Stimulated activated CD4-positive, alpha-beta T cell treated with anti-CD3 and anti-CD28 coated beads, Interleukin-12 subunit alpha, Interleukin-12 subunit beta, amount 100 ng/mL, for 4 hours (primary cell): ENCODE measurements at places on chromosomes 1 and 21.

- DNase-seq, result no peak
Observed at GRCh38 chr1:109027841-109028240, 14.1 kb downstream of the WDR47 start.

GRCh38 chr1:152110365-152110859 is 4.8 kb downstream of the TCHH start:
- no peak for DNase-seq

- DNase-seq, result no peak
Observed at GRCh38 chr1:248691567-248692155, 10.9 kb downstream of the OR14I1 start.

- no peak for DNase-seq
Observed at GRCh38 chr21:41370840-41371684, 9.2 kb downstream of the MX2 start.

DNA sequence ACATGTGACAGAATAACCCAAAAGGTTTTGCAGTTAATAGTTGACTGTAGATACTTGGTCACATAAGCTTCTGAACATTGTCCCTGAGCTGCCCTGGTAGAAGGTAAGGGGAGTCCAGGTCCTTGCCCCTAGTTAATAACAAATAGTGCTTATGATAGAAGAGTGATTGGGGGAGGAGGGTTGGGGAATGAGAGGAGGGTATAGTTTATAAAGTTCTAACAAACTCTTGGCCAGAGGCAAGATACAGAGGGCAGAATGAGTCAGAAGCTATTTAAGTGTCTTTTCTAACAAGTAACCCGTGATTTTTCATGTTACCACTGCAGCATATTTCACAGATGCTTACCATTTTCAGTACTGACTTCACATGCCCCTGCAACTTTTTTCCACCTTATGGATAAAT is 26.7 kb upstream of the MYOCOS start:
- DNase-seq, result no peak

GRCh38 chr1:184535191-184535970 is 148.6 kb downstream of the C1orf21 start:
- DNase-seq, result no peak

- no peak for DNase-seq
Observed at GRCh38 chr1:82057011-82057410, 256.3 kb downstream of the ADGRL2 start.

DNA sequence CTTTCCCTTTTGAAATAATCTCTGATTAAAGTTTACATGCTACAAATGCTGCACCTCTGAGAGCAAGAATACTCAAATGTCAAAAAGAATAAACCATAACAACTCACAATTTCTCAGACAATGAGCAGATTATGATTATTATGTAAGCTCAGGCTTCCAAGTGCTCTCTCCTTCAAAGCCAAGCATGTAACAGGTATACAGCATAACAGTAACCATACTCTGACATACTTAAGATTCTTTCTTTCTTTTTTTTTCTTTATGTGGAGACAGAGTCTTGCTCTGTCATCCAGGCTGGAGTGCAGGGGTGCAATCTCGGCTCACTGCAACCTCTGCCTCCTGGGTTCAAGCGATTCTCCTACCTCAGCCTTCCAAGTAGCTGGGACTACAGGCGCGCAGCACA is 155.4 kb downstream of the EIF4G3 start:
- DNase-seq, result no peak

GRCh38 chr1:200903793-200904192 is 9.1 kb downstream of the INAVA start:
- DNase-seq, result no peak

GRCh38 chr1:241406421-241406820 is 49.4 kb upstream of the RGS7 start:
- DNase-seq, result no peak

GRCh38 chr1:24089027-24089742 is 22.8 kb downstream of the MYOM3 start:
- DNase-seq, result no peak

DNA sequence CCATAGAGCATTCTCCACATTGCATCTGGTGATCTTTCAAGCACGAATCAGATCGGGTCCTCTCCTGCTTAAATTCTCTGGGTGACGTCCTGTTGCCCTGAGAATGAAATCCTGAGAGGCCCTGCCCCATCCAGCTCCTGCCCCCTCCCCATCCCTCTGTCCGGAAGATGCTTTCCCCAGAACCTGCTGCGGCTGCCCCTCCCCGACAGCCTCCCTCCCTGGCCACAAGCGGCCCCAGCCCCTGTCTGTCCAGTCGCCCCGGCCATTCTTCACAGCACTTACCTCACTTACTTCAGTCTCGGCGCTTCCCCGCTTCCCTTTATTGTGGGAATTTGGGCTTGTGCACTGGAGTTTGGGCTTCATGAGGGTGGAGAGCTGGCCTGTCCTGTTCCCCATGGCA is 40.3 kb downstream of the TAS1R2 start:
- DNase-seq, result no peak

DNA sequence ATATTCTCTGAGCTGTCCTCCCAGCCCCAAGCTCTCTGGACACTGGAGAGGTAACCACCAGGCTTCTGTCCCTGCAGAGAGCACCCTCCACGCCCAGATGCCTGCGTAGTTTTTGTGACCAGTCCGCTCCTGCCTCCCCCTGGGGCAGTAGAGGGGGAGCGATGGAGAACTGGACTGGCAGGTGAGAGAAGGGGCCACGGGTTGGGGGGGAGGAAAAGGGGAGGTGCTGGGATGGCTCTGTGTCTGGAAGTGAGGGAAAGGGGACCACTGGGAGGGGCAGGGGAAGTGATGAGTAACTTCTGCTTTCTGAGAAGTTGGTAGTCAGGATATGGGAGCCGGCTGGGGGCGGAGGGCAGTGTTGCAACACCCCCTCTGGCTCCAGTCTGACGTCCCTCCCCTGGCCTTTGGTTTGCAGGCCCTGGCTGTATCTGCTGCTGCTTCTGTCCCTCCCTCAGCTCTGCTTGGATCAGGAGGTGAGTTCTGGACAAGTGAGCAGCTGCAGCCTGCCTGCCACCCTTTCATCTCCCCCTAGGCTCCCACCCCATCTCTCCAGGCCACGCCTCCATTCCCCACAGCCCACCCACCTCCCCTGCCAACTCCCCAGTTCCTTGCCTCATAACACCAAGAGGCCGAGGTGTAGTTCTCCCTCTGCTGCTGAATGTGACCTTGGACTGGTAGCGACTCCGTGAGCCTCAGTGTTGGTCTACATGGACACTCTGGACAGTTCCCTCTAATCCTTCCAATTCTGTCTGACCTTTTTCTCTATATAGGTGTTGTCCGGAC is 3.1 kb downstream of the ADAMTSL4 start:
- no peak for DNase-seq

- no peak for DNase-seq
Observed at GRCh38 chr1:12607263-12607662, 10.7 kb downstream of the DHRS3 start.

- DNase-seq, result no peak
Observed at GRCh38 chr1:5909576-5910275, 82.5 kb downstream of the NPHP4 start.

DNA sequence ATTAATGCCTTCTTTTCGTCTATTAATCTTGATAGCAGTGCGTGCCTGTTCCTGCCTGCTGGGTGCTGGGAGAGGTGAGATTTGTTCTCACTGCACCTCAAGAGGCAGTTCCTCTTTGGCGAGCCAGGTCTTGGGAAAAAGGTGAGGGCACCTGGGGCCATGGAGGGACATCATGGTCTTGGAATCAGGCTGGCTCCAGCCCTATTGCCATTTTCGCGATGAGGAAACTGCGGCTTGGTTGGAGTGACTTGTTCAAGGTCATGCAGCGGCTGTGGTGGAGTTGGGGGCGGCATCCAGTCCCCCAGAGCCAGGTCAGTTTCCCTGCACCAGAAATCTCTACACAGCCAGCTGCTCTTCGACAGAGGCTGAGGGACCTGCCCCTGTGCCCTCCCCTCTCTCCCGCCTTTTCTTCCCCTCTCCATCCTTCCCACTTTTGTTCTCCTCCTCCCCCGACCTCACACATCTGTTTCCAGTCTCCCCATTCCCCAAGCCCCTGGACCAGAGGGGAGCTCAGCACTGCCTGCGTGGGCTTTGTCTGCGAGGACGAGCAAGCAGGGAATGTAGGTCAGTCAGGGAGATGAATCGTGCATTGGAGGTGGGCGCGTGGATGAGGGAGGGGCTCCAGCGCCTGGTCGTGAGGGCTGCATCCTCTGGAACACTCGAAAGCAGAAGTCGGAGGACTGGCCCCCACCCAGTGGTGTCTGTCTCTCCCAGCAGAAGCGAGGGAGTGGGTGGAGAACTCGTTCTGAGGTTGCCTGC is 135.1 kb downstream of the ACTL8 start:
- DNase-seq, result no peak

DNA sequence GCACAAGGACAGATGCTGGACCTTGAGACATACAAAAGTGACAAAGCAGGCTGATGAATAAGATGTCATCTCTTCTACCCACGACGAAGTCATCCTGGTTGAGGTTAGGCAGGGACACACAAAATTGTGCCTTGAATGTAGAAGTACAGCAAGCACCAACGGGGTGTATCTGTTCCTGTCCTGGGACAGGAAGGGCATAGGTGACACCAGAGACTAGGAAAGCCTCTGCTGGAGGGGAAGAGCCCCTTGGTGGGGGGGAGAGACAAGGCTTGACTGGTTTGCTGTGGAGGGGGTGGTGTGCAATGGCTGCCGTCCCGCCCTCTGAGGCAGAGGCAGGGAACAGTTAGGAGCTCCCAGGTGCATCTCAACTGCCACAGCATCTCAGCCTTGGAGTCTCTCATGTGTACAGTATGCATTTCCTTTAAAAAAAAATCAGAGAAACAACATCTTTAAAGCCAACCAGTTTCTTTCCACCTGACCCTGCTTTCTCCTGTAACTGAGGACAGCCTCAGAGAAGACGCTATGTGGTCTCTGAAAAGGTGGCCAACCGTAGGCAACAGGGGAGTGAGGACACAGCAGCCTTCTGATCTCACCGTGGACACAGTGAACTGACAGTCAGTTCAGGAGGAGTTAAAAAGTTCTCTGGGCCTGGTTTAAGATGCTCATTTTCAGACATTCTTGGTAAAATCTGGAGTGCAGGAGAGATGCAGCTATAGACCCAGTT is 17.7 kb upstream of the GFI1 start:
- no peak for DNase-seq

GRCh38 chr1:223674119-223674890 is 8.8 kb upstream of the CAPN8 start:
- DNase-seq, result no peak

DNA sequence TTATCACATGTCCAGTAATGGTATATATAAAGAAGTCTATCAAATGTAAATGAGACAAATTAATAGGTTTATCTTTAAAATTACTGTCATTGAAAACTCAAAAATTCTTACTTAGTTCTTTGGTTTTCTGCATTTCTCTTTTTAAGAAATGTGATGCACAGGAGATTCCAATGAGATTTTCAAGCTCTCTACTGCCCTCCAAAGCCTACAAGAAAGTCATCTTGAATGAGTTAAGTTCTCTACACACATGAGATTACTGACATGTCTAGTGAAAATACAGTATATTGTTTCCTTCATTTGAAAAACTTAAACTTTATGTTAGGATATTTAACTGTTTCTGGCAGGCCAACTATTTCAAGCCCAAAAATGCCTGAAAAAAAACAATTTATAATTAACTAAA is 68.8 kb downstream of the ITGB3BP start:
- DNase-seq, result no peak

DNA sequence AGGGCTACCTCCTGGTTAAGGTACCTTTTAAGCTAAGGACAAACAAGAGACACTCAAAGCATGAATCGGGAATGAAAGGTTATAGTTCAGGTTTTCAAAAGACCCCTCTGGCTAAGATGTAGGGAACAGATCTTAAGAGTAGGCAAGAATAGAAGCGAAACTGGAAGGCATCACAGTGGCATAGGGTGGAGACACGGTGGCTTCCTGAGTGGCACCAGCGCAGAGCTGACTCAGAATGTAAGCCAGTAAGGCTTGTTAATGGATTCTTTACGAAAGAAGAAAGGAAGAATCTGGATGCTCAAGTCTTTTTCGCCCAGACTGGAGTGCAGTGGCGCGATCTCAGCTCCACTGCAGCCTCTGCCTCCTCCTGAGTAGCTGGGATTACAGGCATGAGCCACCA is 21.2 kb downstream of the PADI6 start:
- DNase-seq, result no peak

DNA sequence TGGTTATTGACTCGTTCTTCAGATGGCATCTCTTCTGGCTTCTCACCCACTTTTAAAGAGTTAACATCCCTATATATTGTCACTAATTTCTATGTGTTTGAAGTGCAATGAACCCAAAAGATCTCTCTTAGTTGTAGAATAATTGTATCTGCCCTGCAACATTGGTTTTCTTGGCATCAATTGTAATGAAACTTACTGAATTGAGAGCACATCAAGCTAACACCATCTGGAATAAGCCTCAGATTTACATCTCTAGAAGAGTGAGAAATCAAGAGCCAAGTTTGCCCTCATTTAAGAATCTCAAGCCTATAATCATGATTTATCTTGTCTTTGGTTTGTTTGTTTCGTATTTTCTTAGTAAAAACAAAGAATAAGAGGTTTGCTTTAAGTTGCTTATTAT is 372.6 kb upstream of the LRRC7 start:
- no peak for DNase-seq

DNA sequence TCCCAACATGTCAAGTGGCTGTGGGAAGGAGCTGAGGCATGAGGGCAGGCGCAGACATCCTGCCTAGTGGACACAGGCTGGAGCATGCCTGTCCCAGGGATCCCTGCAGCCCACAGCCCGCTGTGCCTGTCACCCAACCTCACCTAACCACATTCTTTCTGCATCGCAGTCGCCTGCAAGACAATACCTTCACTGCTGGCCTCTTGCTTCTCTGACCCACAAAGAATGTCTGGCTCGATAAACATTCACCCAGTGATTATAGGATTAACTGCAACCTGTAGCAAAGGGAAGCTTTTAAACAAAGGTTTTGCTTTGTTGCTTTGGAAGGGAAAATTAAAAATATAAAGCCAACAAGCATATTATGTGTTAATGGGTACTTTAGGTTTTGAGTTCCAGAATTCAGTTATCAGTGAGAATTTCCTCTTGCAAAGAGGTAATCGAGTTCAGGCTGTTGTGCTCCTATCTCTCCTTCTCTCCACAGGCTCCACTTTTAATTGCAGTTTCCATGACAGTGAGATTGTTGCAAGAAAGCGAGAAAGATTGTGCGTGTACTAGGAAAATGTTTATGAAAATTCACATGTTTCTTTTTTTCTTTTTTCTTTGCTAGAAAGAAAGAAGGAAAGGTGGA is 40.0 kb upstream of the ZNF648 start:
- no peak for DNase-seq

GRCh38 chr1:95532335-95532734 is 298.3 kb downstream of the RWDD3 start:
- no peak for DNase-seq

GRCh38 chr1:200836213-200836612 is 36.6 kb upstream of the GPR25 start:
- DNase-seq, result no peak

GRCh38 chr21:46156378-46156645 is 933 bp upstream of the FTCD start:
- DNase-seq, result no peak

DNA sequence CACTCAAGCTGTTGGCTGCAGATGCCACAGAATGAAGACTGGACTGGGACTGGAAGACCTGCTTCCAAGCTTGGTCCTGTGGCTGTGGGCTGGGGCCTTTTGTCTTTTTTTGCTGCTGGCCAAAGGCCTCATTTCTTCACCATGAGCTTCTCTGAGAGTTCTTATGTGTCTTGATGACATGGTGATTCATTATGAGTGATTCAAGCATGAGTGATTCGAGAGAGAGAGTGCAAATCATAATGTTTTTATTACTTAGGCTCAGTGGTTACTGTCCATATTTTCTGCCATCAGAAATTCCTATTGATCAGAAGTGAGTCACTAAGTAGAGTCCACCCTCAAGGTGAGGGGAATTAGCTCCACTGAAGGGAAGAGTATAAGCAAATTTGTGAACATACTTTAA is 94.0 kb downstream of the PCP4 start:
- no peak for DNase-seq

GRCh38 chr1:215474940-215475339 is 92.2 kb upstream of the KCTD3 start:
- no peak for DNase-seq
